ENCODE measurements at places on chromosomes 7 and 10.

DNA sequence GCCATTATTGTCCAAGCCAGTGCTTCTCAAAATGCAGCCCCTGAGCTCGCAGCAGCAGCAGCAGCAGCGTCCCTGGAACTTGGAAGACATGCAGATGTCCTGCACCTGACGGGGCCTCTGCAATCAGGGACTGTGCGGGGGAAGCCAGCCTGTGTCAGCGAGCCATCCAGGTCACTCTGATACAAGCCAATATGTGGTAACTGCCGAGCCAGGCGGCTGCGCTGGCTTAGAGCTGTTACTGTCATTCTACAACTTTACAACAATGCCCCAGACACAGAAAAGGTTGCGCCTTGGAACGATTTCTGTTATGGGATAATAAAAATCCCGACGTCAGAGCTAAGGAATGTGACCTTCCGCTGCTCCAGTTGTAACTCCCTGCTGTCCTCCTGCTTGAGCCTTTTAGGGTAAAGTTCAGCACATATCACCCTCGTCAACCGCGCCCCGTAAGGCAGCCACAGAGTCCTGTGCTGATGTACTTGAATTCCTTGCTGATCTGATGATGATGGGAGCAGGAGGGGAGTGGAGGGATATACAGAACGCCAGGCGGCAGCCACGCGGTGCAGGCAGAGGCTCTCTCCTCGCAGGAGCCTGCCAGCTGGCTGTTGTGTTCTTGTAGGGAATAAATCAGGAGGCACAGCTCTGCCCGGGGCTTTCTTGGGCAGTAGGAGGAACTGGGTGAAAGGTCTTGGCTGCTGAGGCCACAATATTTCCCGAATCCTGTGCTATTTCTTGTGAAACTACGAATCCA, 20.0 kb upstream of the CRYGN start:
- no peak for DNase-seq

DNA sequence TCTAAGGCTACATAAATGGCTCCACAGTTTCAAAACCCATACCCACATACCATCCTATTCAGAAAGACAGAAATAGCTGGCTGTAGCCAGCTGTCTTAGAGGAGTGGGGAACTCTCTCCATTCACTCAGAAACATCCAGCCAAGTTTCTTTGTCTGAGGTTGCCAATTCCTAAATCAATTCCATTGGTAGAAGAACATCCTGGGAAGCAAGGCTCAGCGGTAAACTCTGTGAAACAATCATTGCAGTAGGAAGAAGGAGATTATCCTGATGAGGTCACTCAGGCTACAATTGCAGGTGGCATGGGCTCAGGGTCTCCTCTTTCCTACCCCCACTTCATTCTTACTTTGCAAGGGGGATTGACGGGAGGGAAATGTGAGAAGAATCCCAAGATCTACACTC, 154.0 kb downstream of the ETV1 start:
- no peak for DNase-seq

GRCh38 chr7:107898997-107899594, 8.1 kb downstream of the DLD start:
- no peak for DNase-seq

DNA sequence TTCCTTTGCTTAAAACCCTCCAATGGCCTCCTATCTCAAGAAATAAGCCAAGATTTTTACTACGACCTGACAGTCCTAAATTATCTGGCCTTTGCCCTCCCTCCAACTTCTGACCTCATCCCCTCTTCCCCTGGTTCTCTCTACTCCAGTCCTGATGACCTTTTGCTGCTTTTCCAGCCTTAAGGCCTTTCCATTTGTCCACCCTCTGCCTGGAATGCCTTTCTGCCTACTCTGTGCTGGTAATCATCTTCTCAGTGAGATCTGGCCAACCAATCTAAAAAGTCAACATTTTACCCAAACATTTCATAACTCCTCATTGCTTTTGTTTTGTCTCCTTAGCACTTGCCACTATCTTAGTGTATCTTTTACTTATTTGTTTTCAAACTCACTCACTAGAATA, 75.7 kb downstream of the VPS41 start:
- DNase-seq, result no peak

DNA sequence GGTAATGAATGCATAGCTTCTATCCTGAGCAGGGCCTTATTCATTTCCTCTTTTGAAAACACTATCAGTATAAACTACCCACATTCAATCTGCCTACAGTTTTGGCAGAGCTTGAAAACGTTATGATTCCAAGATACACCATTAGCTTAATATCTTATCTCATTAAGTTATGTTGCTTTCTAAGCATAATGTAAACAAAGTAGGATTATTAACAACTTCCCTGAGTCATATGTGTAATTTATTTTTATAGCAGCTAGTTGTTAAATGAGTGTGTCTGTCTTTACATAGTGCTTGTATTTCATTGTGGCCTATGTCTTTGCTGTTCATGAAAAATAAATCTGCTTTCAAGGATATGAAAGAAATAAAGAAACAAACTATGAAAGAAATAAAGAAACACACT, 106.2 kb upstream of the DLX6 start:
- no peak for DNase-seq

DNA sequence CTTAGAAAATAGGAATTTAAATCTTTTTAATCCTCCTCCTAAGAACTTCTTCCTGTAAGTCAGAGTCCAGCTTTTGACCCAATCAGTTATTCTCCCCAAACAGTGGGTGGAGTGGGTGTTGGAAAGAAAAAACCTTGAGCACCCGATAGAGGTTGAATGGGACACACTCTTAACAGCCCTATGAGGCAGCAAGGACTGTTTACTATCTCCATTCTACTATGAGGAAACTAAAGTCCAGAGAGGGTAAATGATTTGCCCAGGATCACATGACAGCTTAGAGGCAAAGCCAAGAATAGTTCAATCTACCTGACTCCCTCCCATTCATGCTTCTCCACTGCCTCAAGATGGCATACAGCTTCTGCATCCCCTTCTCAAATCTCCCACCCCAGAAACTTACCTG, 57.6 kb upstream of the SLC35B4 start:
- DNase-seq, result no peak

DNA sequence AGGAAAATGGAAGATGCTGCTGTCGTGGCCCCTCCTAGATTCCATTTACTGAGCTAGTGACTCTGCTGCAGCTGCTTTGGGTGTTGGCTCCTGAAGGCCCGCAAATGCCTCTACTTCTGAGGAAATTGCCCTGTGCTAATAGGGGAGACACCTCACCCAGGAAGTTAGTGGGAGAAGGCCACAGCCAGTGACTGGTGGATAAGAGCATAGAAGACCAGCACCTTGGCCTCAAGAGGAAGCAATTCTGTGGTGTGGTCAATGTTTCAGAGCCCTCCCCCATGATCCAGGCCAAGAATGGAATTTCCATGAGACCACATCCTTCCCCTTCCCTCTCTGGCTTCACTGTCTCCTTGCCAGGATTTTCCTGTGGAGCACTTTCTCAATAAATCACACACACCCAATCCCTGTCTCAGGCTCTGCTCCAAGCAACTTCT, 25.0 kb upstream of the FZD1 start:
- DNase-seq, result no peak

- DNase-seq, result no peak
These were observed 8.5 kb upstream of the ARMS2 start for GRCh38 chr10:122445904-122446303.

DNA sequence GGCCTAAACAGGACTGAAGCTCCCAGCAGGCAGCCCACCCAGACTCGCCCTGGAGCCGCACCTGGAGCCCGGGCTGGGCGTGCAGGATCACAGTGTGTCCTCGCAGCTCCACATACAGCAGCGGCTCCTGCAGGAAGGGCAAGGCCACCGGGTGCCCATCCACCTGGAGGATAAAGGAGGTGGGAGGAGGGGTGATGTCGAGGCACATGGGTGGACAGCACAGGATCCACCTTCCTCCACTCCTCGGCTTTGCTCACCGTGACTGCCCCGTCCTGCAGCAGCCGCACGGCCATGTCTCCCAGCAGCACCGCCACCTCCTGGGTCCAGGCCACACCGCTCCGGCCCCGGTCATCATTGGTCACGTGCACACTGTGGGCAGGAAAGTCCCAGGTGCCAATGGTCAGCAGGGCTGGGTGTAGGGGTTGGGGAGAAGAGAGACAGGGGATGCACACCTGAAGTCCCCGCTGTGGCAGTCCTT, 16.8 kb downstream of the ATP6V1F start:
- no peak for DNase-seq

DNA sequence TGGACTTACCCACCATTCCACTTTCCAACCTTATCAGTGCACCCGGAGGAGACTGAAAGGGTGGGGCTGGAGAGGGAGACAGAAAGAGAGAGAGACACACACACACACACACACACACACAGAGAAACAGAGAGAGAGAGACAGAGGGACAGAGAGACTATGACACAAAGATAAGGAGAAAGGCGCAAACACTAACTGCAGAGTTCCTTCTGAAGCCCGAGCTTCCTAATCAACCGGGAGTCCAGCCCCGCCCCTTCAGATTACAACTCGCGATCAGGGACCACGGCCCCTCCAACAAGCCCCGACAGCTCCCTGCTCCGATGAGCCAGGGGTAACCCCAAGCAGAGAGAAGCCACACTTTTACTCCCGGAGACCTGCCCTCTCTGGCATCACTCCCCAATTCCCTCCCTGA, 499 bp downstream of the GAL3ST4 start:
- DNase-seq, result no peak

- no peak for DNase-seq
These were observed 1055.1 kb downstream of the KCNMA1 start for GRCh38 chr10:76582531-76582930.

DNA sequence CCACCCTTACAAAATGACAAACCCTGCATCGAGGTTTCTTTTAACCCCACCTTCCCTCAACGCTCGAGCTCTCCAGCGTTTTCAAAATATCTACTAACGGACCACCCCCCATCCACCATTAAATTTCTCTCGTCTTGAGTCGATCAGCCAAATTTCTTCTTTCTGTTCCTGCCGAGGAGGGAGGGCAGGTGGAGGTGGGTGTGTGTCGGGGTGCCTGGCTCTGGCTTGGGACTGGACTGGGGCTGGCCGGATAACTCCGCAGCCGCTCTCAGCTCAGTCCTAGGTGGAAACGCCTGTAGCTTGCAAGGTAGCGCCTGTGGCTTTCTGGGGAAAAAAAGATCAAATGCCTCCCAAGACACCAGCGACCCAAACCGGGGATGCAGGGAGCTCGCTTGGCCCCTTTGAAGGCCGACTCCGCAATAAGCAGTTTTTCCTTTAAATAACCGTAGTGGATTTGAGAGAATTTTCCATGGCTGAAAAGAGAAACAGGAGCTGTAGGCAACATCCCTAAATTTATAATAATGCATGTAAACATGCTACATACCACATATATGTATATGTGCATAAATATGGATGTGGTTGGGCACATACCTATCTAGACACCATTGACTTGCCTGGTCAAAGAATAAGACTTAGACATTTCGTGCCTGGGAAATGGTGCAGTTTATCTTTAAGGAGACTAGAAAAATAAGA, 1.9 kb upstream of the TMEM178B start:
- no peak for DNase-seq

- DNase-seq, result no peak
These were observed 471.4 kb downstream of the XPNPEP1 start for GRCh38 chr10:109451879-109452278.

GRCh38 chr10:35188954-35189353, 62.3 kb downstream of the CREM start:
- no peak for DNase-seq

DNA sequence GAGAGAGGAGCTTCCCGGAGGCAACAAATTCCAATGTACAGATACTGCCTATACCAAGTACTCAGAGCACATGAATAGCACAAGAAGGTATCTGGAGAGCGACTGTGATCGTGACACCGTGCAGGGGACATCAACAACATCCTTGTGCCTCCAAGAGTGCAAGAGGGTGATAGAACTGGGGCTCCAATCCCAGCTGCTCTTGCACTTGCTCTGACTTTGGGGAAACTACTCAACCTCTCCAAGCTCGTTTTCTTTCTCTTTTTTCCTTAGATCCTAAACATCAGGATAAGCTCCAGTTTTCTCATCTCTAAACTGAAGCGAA, 12.1 kb downstream of the RFC2 start:
- no peak for DNase-seq

DNA sequence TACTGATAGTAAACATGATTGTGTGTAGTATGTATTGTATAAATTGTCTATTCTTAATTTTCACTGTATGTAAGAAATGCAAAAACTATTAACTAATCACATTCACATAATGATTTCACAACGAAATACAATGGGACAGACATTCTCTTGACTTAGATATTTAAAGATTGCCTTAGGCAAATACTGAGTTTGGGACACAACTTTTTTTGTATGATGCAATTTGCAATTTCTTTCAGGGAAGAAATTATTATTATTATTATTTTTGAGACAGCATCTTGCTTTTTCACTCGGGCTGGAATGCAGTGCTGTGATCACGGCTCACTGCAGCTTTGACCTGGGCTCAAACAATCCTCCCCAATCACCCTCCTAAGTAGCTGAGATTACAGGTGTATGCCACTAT, 173.2 kb upstream of the TRIM24 start:
- no peak for DNase-seq

- DNase-seq, result no peak
These were observed 198.3 kb downstream of the RPS24 start for GRCh38 chr10:78231939-78232338.

GRCh38 chr10:1477578-1477977, 259.7 kb downstream of the ADARB2 start:
- DNase-seq, result no peak

- DNase-seq, result no peak
These were observed 38.1 kb downstream of the ADAP1 start for GRCh38 chr7:916291-916941.

GRCh38 chr10:52297747-52298146, 16.3 kb upstream of the DKK1 start:
- no peak for DNase-seq

- no peak for DNase-seq
These were observed 119.2 kb downstream of the MBL2 start for GRCh38 chr10:52653263-52653909.

DNA sequence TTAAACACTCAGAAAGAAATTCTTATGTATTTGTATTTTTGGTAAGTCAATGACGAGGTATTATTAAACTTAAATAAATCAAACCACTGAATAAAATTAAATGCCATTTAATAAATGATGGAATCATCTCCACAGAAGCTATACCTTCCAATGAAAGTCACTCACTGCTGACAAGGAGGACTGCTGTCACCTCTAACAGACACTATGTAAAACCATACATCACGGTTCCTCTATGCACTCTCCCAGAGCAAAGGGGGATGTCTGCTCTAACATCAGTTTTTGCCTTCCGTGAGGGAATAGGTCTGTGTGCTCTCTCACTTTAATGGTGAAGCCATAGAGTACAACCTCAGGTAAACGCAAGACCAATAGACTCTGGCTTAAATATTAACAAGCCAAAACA, 99.7 kb upstream of the DDC start:
- DNase-seq, result no peak

Data from activated CD8-positive, alpha-beta memory T cell treated with anti-CD3 and anti-CD28 coated beads, Interleukin-2, amount 50 U/mL, for 4 hours (primary cell).